ENCODE measurements at places on chromosomes 7 and 10. TPM values are rescaled to one million over a fixed set of nuclear protein-coding genes. Genes with fewer than 3 reads are reported as not detected.

- DNase-seq, result no peak
Measured at GRCh38 chr7:41244246-41244645, 458.6 kb downstream of the INHBA start.

DNA sequence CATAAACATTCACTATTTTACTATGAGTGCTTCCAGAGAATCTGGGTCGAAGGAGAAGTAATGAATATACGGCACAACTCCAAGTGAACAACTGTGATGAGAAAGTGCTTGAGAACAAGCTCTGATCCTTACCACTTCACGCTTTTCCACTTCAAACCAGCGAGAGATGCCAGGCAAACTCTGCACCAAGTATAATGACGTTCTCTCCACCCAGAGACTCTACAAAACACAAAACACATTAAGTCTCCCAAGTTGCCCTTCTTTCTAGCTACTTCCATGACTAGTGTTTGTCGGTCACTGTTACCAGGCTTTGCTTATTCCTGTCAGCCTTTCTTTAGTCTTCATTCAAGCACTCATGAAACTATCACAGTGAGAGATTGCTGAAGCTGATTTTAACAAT, 193.1 kb upstream of the IMMP2L start:
- no peak for DNase-seq

DNA sequence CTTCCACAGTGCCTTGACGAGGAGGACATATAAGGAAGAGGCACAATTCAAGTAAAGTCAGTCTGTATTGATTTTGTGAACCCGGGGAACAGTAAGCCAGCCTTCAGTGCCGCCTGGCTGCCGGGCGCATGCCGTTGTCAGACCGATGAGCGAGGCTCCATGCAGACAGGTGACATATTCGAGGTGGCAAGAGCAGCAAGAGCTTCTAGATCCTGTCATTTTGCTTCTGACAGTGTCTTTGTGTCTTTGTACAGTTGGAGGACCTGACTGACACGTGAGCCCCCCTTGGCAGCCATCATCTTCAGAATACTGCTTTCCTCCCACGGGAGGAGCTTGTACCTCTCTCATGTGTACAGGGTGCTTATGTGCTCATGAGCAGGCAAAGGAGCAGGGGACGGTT, 387.5 kb upstream of the GALNT17 start:
- DNase-seq, result no peak

- no peak for DNase-seq
Measured at GRCh38 chr7:9978106-9979064, 995.3 kb upstream of the PHF14 start.

RELN gene
- polyA plus RNA-seq, result 0.19 TPM
